ENCODE measurements at places on chromosomes 1 and 21. TPM values are rescaled to one million over a fixed set of nuclear protein-coding genes. Genes with fewer than 3 reads are reported as not detected.

GRCh38 chr1:150006881-150007421 lies 3.6 kb downstream of the OTUD7B start:
- peak overlapping the region; percentile 97 for H3K4me3 ChIP-seq
- peaks cover 20% of the 10 kb centered on the region for H3K36me3 ChIP-seq
- H3K27ac ChIP-seq = no peak overlapping the region
- no peak for DNase-seq
- H3K4me1 ChIP-seq = peaks cover 11% of the 10 kb centered on the region

RGL1 gene
- 0.32 TPM for total RNA-seq

DNA sequence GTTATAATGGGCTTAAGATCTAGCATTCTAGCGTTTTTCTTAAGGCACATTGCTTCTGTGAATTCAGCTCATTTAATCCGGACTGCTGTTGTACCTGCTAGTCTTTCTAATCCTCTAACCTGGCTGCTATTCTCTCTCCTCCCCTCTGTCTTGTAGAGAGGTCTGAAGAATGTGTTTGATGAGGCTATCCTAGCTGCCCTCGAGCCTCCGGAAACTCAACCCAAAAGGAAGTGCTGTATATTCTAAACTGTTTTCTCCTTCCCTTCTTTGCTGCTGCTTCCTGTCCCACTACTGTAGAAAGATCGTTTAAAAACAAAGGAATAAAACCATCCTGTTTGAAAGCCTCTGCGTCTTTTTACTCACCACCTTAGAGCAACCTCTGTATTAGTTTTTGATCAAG lies 37.3 kb downstream of the CDC42 start:
- H3K27me3 ChIP-seq = no peaks in the 10 kb centered on the region
- H3K4me1 ChIP-seq = peaks cover 11% of the 10 kb centered on the region

DNA sequence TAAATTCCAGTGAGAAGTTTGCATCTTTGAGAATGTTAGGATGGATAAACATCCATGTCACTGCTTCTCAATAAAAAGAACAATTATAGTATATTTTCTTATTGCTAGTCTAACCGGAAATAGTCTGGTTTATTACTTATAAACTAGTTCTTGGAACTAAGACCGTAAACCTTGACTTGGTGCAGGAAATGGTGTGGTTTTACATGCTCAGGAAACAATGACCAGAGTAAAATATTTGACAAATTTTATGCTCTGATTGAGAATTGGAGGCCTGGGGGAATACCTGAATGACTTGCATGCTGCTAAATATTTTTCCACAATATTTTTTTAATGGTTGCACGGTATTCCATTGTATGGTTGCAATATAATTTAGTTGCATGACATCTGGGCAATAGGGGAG lies 76.3 kb downstream of the XCL2 start:
- no peak overlapping the region for H3K4me3 ChIP-seq
- H3K36me3 ChIP-seq = no peaks in the 10 kb centered on the region
- H3K27ac ChIP-seq = no peak overlapping the region

DNA sequence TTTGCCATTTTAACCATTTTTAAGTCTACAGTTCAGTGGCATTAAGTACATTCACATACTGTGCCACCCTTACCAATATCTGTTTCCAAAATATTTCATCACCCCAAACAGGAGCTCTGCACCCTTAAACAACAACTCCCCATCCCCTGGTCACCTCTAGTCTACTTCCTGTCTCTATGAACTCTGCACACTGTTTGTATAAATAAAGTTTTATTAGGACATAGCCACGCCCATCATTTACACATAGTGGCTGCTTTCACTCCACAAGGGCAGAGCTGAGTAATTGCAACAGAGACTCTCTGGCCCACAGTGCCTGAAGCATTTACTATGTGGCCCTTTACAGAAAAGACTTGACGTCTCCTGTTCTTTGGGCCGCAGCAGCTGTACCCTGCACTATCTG lies 30.1 kb downstream of the KCNAB2 start:
- H3K27ac ChIP-seq = no peak overlapping the region
- no peaks in the 10 kb centered on the region for H3K27me3 ChIP-seq
- H3K4me3 ChIP-seq = no peak overlapping the region
- H3K36me3 ChIP-seq = no peaks in the 10 kb centered on the region

GRCh38 chr1:174550296-174550695 lies 102.5 kb downstream of the GPR52 start:
- no peak overlapping the region for H3K27ac ChIP-seq
- no peaks in the 10 kb centered on the region for H3K36me3 ChIP-seq
- no peak for DNase-seq
- H3K27me3 ChIP-seq = no peaks in the 10 kb centered on the region
- no peaks in the 10 kb centered on the region for H3K4me1 ChIP-seq
- H3K4me3 ChIP-seq = no peak overlapping the region

- no peak for DNase-seq
- H3K4me3 ChIP-seq = no peak overlapping the region
- H3K36me3 ChIP-seq = peaks cover 26% of the 10 kb centered on the region
- H3K27me3 ChIP-seq = peaks cover 73% of the 10 kb centered on the region
- no peaks in the 10 kb centered on the region for H3K4me1 ChIP-seq
- H3K27ac ChIP-seq = no peak overlapping the region
Observed at GRCh38 chr1:204438628-204439027, 27.0 kb upstream of the PPP1R15B start.
